ENCODE measurements at places on chromosomes 7 and 10.

DNA sequence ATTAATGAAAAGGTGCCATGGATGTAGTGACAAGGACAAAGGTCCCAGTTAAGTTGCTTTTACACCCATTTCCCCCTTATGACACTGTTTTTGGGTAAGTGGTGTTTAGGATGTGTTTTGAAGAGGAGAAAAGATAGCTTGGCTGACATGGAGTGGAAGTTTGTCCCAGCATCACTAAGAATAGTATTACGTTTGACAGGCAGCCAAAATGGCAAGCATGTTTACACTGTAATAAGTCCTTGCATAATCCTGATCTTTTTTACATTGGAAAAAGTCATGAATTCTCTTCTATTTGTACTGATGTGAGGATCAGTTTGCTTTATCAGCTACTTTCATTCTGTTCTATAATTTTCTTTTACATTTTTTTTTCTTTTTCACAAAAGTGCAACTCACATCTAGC, 137.8 kb downstream of the CHRM2 start:
- no peak for DNase-seq

DNA sequence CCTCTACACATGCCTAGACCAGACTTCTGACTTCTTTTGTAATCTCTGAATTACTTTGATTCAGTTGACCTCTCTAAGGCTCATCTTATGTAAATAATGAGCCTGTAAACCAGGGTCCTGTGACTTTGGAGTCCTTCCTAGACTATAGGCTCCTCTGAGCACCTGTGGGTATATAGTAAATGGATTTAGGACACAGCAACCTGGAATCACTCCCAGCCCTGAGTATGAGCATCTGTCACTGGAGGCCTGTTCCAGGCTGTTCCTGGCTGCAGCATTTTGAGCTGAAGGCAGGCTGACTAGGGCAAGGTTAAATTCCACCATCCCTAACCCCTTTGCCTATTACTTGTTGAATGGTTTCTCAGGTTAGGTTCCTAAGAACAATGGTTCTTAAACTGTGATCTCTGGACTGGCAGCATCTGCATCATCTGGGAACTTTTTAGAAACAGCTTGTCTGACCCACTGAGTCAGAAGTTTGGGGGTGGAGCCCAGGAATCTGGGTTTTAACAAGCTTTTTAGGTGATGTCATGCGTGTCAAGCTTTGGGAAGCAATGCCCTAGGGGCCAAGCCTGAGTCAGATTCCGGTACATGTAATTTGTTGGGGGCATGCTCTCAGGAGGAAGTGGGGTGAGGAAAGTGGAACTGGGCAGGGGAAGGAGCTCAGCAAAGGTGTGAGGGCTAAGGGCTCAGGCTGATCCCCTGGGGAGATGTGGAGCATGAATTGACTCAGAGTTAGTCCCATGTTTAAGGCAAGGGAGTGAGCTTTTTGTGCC, 28.2 kb downstream of the MINDY4 start:
- no peak for DNase-seq

- DNase-seq, result no peak
Measured at GRCh38 chr10:96509017-96509641, 4.6 kb downstream of the TLL2 start.

DNA sequence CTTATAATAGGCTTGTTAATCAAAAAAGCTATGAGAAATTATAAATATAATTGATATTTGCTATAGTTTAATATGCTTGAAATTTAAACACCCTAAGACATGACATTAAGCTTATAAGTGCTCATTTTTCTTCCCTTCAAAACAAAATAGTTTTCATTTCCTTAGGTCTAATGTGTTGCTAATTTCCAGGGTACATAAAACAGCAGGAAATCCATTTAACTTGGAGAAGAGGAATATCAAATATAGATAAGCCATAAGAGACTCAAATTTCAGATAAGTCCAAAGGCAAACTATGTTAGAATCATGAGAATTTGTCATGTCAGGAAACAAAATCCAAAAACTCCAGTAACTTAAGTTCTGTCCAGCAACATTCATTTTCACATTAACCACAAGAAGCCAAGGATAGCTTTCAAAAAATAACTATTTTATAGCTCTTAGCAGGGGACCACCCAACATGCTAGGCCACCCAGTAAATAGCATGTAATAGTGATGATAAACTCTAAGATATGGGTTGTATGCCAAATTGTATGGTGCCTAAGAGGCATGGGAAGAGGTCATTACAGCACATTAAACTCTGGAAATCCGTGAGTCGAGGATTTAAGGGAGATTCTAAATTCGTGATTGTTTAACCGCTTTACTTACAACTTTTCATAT, 298.1 kb downstream of the CRPPA start:
- no peak for DNase-seq

DNA sequence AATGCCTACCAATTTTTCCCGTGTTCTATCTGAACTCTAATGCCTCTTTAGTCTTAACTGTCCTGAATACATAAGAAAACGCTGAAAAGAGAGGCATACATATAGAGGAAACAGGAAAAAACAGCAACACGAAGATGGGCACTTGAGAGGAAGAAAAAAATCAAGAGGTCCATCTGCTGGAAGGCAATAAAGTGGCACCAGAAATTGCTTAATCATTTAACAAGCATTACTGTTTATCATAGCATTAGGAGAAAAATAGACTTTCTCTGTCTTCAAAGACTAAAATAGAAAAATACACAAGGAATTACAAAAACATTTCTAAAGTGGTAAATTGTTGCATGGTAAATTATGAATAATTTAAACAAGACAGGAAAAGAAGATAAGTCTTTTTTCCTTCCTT, 35.0 kb downstream of the NSUN6 start:
- DNase-seq, result no peak

DNA sequence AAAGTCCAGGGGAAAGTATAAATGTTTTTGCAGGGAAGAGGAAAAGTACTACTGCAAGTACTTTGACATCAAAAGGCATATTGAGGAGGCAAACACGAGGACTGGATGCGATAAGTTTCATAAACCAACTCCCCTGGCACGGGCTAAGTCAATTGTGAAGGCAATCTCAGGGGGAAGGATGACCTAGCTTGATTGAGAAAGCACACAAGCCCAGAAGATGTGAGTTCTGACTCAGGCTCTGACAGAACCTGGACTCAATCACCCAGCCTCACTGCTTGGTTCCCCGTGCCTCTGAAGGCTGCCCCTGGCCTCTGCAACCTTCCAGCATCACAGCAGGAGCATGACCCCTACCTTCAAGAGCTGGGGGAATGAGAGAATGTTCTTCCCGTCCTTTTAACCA, 93.2 kb upstream of the ZNF438 start:
- DNase-seq, result no peak

DNA sequence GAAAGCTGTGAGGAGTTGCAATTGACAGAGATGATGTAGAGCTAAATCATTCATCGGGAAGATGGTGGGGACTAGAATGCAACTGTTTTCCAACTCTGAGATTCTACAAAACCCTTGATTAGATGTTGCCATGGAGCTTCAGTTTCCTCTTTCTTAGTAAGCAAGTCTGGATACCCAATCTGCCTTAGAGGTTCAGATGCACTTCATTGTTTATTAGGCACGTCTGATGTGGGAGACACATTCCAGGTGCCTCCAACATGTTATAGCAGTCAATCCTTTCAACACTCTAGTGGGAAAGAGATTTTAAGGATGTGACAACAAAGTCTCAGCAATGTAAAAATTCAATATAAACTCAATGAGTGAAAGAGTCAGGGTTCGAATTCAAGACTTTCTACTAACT, 291.3 kb upstream of the PHYHIPL start:
- no peak for DNase-seq

DNA sequence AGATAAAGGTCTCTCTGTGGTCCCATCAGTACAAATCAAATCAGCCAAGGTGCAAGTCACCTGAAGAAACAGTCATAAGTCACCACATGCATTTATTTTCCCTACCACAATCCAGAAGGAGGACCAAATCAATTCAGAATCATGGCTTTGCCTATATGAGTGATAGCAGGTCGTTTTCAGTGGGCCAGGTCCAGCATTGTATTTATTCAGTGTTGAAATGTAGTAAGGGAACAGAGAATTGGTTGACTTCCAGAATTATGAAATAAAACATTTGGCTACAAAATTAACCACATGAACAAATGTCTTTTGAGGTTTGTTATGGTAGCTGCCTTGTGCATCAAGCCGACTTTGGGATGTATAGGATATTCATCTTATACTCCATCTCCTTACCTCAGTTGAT, 88.4 kb downstream of the POLR1F start:
- DNase-seq, result no peak

DNA sequence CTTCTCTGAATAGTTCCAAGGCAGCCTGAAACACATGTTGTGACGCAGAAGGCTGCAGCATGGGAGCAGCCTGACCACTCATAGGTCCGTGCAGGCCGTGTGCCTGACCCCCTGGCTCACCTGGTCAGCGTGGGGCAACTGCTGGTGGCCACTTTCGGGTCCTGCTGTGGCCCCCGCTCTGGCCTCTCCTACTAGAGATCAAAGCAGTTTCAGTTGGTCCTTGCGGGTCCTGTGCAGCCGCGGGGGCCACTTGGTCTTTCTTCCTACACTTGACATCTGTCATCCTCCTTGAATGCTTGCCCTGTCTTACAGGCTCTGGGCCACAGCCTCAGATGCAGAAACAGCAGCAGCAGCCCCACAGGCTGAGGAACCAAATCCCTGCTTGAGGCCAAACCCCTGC, 320.8 kb upstream of the ZNF32 start:
- DNase-seq, result no peak

- DNase-seq, result no peak
Measured at GRCh38 chr10:17031637-17032635, 97.7 kb downstream of the CUBN start.

GRCh38 chr10:79137300-79137756, 68.6 kb downstream of the ZMIZ1 start:
- no peak for DNase-seq

DNA sequence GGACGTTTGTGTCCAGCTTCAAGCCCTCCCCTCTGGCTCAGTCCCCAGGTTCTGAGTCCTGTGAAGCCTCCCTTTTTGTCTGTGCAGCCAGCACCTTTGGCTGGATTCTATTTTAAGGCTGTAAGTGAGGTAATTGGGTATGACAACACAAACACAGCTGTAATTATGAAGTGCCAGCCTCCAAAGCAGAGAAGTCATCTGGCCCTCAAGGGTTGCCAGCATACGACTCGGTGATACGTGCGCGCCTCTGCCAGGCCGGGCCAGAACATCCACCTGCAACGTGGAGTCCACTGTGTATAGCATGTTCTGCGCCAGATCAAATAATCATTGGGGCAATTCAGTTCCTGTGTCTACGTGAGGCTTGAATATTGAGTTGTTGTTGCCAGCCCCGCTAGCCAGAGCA, 6.7 kb upstream of the FAM180A start:
- DNase-seq, result no peak

- DNase-seq, result no peak
Measured at GRCh38 chr7:143924851-143925250, 10.2 kb upstream of the OR2F2 start.

DNA sequence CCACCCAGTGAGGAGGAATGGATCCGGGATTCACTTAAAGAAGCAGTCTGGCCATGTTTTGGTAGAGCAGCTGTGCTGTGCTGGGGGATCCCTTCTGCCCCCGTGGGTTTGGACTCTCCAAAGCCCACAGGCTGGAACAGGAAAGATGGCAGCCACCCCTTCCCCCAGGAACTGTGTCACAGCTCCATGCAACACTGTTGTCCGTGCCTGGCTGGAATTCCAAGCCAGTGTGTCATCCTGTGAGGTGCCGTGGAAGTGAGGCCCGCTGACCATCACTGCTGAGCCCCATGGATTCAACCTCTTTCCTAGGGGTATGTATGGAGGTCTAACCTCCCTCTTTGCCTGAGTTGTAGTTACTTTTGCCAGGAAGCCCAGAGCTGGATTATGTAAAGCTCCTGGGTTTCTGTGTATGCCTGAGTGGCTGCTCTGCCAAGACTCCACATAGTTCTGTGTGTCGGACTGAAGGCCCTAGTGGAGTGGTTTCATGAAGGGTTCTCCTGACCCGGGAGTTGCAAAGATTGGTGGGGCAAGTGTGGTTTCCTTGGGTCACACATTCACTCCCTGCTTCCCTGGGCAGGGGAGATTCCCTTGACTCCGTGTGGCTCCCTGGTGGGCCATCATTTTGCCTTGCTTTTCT, 35.1 kb upstream of the PCGF5 start:
- no peak for DNase-seq

GRCh38 chr10:95865814-95866466, 41.8 kb upstream of the CC2D2B start:
- DNase-seq, result no peak

DNA sequence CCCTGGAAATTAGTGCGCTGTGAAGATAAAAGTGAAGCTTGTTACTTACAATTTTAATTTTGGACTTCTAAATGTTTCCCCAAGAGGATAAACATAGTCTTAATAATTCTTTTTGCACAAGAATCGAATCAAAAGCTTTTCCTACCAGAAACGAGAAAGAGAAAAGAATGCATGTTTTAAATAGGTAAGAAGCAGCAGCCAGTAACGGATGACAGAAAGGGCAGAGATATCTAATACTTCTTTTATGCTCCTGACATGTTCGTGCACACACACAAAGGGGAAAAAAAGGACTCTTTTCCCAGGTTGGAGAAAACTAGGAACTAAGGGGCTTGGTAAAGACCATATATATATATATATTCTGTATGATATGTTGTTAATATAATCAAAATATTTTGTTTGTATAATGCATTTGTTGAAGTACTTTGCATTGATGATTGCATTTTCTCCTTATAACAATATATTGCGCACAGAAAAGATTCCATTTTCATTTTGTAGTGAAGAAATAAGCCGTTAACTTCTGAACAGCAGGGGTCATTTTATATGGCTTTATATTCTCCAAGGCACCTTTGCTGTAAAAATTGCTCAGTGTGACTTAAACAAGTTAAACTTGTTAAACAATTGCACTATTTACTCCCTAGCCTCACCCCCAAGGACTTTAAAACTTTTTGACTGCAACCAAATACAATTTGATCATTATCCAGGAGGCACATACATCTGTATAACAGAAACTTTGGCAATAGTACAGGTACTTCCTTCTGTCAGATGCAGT, 2.2 kb downstream of the PRKAR2B start:
- no peak for DNase-seq

DNA sequence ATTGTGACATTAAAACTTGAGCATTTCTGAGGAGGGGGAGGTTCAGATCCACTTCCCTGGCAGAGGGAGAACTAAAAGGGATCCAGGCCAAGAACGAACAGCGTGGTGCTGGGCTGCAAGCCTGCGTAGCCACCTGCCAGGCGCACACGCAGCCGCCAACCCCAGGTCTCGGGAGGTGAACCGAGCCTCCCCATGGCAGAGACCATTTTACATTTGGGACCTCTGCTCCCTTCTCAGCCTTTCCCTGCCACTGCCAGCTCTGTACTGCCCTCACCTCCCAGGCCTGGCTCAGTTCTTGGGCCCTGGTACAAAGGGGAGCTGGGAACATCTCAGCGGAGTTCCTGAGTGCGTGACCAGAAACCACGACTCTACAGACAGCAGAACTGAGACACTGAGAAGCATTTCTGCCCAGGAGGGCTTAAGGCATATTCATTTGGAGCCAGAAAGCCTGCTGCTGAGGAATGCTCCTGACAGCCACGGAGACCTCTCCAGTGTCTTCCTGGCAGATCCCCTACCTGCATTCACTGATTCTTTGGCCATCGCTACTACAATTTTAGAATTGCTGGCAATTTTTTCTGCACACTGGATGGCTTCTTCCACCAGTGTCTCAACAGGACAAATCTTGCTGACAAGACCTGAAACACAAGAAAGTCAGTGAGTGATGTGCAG, 7.6 kb downstream of the ECHS1 start:
- no peak for DNase-seq
